ENCODE measurements at places on chromosomes 11 and 22.

GRCh38 chr22:41485033-41485432 lies 16.1 kb downstream of the ACO2 start:
- no peak for DNase-seq

GRCh38 chr22:17627961-17628405 lies 566 bp downstream of the ATP6V1E1 start:
- DNase-seq, result no peak

- DNase-seq, result no peak
Measured at GRCh38 chr11:92855607-92856405, 113.6 kb upstream of the MTNR1B start.

DNA sequence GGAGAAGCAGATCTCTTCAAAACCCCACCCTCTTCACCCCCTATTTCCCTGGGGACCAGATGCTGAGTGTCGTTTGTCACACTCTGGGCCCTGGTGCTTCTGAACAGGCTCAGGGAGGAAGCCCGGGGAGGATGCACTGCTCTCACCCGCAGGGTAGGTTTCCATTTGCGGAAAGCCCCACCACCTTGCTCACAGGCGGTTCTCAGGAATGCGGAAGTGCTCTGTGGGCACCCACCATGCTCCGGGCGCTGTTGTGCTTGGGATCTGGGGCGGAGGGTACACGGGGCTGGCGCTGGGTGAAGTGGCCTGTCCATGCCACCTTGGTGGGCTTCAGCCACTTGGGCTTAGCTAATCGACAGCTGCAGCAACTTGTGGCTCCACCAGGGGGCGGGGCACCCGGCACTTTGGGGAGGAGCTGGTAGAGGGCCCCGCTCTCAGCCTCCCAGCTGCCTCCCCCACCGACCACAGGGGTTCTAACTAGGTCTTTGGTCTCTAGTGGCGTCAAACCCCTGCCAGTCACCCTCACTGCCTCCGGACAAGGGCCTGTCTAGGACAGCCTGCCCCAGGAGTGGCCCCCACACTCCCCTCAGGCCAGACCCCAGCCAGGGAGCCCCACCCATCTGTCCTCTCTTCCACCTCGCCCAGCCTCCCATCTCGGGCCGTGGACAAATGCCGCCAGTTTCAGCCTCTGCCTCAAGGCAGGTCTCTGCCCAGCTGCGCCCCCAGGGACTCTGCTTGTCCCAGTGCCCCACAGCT lies 7.4 kb downstream of the NDUFV1 start:
- no peak for DNase-seq

DNA sequence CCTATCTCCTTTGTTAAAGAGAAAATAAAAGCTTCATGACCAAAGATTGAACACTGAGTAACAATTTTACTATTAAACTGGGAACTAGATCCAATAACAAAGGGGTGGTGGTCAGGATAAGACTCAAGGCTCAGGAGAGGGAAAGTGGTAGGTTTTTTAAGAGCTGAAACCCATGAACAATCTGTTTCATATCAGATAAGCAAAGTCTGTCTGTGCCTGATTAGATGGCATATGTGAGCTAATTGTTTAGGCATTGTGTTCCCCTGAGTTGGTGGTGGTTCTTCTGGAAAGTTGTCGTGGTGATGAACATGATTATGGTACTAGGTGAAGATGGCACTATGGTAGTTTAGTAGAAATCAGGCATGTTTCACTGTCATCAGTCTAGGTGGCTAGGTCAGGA lies 24.4 kb downstream of the USP47 start:
- no peak for DNase-seq

- DNase-seq, result no peak
Measured at GRCh38 chr22:23579870-23580575, at the start of gene IGLL1. Gene IGLL1 (minus strand): TSS chr22:23580290. CDS start chr22:23580190, 100 bp downstream.

- DNase-seq, result no peak
Measured at GRCh38 chr11:26792941-26793340, 71.1 kb upstream of the SLC5A12 start.

GRCh38 chr11:92769112-92769511 lies 200.3 kb upstream of the MTNR1B start:
- DNase-seq, result no peak

DNA sequence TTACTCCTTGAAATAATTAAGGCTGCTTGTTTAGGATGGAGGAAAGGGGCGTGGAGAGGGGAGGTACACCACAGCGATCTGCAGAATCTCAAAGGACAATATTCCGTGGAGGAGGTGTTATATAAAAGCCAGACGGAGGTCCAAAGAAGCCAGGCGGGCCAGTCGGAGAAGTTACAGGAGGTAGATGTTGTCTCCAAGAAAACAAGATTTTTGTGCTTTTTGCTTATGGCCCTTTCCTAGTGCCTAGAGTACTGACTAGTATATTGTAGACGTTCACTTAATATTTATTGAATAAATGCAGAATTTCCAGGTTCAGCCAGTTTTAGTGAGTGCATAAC lies 761 bp downstream of the ZDHHC13 start:
- DNase-seq, result no peak

GRCh38 chr11:100866453-100866852 lies 179.4 kb downstream of the ARHGAP42 start:
- no peak for DNase-seq

DNA sequence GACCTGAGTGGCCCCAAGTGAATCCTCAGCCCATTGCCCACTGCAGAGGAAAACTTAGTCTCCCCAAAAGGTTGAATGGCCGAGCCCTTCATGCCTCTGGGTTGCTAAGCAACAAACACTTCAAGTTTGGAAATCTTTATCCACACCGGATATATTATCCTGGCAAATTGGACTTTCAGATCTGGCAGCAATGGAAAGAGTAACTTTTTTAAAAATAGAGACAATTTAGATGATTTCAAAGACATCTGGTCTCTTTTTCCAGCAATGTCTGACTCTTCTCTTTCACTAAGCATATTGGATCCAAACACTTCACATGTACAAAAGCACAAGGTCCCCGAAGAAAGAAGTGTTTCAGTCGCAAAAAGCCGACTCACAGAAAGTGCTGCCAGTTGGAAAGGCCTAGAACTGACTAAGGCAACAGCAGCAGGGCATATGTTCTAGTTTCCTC lies 505.3 kb downstream of the SOX6 start:
- DNase-seq, result no peak

DNA sequence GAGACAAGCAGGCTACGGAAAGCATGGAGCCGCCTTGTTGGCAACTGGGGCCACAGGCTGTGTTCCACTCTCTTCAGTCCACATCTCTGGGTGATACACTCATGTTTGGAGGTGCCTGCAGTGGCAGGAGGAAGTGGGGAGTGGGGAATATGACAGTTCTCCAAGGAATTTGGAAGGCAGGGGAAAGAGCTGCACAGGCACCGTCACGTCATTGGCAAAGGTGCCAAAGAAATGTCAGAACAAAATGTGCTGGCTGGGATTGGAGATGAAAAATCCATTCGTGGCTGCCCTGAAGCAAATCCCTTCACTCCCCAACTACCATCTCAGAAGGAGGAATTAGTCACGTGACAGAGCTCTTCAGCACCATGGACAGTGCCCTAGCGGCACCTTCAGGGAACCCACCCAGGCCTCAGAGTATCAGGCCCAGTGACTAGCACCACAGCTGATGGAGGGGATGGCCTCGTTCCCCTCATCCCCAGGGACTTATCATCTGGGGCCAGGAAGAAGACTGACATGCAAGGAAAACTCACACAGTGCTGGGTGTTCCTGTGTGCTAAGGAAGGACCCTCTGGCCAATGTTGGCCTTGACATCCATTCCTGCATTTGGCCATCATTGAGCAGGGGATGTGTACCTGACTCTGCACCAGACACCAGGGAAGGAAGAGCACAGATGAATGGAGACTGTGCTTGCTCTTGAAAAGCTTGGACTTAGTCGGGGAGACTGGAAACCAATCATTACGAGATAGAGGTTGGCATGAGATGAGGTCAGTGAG lies 48.5 kb upstream of the PRDM11 start:
- no peak for DNase-seq

GRCh38 chr22:22558972-22559603 lies at the start of gene PRAME:
Gene PRAME (minus strand): TSS chr22:22559265. CDS start chr22:22556832, 2,433 bp downstream.
- peak; percentile 44 for DNase-seq

DNA sequence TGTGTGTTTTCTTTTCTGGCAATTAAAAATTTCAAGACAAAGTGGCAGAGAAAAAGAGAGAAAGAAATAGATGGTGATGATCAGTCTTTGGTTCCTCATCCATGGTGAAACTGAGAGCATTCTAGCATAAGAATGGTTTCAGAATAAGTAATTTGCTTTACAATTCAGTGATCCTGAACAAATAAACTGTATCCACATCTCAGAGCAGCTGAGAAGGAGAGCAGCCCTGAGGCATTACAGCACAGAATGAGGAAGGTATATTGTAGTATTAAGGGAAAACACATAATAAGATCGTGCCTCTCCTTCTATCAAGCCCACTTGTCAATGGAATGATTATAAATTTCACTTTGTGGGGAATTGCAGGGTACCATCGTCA lies 17.4 kb downstream of the LUZP2 start:
- DNase-seq, result no peak

GRCh38 chr11:19595499-19595839 lies 117.2 kb upstream of the NAV2 start:
- no peak for DNase-seq

DNA sequence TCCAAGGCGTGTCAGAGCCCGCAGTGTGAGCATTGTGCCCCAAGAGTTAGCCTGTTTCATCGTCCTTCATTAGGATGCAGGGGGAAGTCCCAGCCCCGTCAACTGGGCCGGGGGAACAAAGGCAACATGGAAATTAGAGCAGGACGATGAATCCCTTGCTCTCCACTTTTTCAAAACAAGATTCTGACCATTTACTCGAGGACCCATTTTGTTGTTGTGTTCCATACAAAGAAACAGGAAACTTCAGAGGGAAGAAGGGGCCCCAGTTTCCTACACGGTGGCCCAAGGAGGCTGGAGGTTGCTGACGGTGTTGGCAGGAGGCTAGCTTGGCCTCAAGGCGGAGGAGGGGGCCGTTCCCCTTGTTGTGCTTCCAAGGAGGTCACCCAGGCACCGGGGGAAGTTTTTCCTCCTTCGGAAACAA lies 44.0 kb upstream of the SLC1A2 start:
- DNase-seq, result no peak

- no peak for DNase-seq
Measured at GRCh38 chr22:45314054-45314721, 4.5 kb downstream of the FAM118A start.

GRCh38 chr22:48968201-48968959 lies 859.3 kb downstream of the BRD1 start:
- peak; percentile 39 for DNase-seq

- no peak for DNase-seq
Measured at GRCh38 chr22:25482091-25482760, 82.2 kb upstream of the GRK3 start.

DNA sequence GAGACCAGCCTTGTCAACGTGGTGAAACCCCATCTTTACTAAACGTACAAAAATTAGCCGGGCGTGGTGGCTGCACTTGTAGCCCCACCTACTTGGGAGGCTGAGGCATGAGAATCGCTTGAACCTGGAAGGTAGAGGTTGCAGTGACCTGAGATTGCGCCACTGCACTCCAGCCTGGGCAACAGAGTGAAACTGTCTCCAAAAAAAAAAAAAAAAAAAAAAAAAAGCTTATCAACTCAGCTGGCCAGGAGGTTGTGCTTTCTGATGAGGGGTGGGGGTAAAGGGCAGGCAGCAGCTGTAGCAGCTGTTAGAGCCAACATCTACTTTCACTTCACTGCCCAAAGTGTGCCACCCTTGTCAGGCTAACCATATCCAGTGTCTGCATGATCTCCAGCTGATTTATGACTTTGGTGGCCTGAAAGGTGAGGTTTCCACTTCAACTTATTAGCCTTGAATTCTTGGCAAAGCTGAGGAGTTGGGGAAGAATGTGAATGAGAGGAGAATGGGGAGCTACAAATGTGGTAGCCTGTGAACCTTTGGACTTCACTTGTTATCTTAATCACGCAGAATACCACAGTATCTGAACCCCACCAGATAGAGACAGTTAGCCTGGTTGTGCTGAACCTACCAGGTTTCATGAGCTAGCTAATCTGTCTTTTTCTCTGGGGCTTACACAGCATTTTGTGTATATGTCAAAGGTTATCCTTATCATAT lies 19.6 kb downstream of the RNF121 start:
- no peak for DNase-seq

DNA sequence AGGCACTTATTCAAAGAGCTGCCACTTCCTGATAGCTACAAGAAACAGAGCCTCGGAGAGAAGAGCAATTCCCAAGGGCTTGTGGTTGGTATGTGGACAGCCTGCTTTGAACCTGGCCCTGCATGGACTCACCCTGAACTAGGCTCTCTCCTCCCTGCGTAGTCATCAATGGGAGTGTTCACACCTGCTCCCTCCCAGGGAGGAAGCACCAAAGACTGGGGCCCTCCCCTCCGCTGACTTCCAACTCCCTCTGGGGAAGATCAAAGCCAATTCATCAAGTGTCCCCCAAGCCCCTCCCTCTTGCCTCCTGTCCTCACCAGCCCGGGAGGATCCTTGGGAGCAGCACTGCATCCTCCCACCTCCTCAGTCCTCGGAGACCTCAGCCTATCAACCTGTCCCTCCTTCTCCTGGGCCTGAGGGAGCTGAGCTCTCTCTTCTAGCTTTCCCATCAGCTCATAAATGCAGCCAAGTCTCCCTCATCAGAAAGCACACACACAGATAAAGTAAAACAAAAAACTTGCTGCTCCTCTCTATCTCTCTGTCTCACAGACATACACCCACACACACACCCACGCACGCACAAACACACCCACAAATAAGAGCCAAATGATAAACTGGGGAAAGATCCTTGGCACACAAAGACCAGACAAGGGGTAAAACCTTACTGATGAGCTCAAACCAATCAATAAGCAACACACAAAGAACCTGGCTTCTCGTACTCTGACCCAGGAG lies 3.3 kb downstream of the A4GALT start:
- no peak for DNase-seq

- no peak for DNase-seq
Measured at GRCh38 chr22:28441720-28442263, 237.8 kb downstream of the TTC28 start.

DNA sequence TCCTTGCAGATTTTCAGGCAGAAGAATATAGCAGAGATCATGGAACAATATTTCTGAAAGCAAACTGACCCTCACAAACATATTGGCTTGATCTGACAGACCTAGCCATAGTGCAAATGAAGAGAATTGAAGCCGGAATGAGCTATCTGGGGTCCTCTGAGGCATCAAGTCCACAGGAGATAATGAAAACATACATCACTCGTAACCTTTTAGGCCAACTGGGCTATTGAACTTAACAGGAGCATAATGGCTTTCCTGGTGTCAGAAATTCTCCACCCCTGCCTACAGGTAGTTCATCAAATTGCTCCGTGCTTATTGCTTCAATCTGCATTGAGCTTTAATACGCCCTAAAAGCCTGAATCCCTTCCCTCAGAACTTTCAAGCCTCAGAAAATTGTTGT lies 1414.6 kb upstream of the TENM4 start:
- DNase-seq, result no peak

All from NCI-H748 treated with DMSO at 0.1 percent for 48 hours (cell line).